ENCODE measurements at places on chromosomes 7 and 10.

- DNase-seq: no peak
These were observed 58.6 kb downstream of the SLK start for GRCh38 chr10:104025524-104025923.

DNA sequence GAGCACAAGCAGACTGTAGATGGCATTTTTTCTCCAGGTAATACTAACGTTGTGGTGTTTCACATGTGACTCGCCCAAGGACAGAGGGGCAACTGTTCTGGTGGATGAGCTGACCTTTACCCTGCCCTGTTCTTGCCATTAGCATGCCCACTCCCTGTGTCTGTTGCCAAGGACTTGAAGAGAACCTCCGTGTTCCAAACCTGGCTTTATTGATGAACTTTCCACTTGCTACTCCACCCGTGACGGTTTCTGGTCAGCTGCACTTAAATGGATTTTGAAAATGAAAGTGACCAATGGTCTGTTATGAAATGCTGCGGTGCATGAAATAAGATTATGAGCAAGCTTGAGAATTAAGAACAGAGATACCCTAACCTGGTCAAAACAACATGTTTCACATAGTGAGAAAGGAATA, 30.4 kb downstream of the LRRC4 start:
- no peak for DNase-seq

GRCh38 chr10:116096526-116096925, 176.5 kb downstream of the GFRA1 start:
- no peak for DNase-seq

- DNase-seq: no peak
These were observed 28.4 kb upstream of the CDHR3 start for GRCh38 chr7:105934572-105935185.

- DNase-seq: no peak
These were observed 36.5 kb downstream of the IL15RA start for GRCh38 chr10:5940807-5941218.

Data from amygdala (tissue), 56 donors.